ENCODE measurements at places on chromosomes 16 and 17. TPM values are rescaled to one million over a fixed set of nuclear protein-coding genes. Genes with fewer than 3 reads are reported as not detected.

ZNF646 gene
- polyA plus RNA-seq = 8.1 TPM

ZP2 gene
- 0.01 TPM for polyA plus RNA-seq

HS3ST3B1 gene
- polyA plus RNA-seq = 1.4 TPM

CES5A gene
- polyA plus RNA-seq = 0.04 TPM

Measured in esophagus (tissue), 2 donors.